ENCODE measurements at places on chromosomes 11 and 22.

- no peak for DNase-seq
Measured at GRCh38 chr11:121281698-121282097, 10.9 kb upstream of the SC5D start.

DNA sequence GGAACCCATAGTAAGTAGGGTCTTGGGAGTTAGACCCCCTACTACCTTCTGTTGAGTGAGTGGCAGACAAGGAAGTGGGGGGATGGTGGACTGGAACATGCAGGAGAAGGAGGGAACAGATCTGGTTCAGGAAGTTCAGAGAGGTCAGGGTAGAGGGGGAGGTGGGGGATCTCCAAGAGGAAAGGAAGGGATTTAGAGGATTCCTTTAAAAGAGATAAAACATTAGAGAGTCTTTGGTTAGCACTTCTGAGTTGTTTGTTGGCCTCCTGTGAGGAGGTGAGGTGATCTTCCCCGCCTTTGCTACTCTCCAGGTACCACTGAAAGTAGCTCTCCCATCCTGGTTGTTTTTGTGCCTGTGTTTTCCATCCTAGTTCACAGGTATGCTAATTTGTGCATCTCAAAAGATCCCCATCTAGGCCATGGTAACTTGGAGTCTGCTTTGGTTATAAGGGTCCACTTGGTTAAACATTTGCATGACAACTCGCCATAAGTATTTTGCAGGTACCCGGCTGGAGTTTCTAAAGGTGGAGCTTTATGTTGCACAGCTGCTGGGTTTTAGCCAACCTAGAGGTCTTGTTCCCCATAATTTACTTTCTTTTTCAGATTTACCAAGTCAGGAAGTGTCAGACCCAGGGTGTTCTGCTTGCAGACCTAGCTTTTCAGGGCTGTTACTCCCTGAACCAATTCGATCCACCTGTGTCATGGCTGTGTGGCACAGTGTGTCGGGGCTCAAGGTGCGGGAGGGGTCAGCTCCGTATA is 79.3 kb upstream of the SORL1 start:
- no peak for DNase-seq

DNA sequence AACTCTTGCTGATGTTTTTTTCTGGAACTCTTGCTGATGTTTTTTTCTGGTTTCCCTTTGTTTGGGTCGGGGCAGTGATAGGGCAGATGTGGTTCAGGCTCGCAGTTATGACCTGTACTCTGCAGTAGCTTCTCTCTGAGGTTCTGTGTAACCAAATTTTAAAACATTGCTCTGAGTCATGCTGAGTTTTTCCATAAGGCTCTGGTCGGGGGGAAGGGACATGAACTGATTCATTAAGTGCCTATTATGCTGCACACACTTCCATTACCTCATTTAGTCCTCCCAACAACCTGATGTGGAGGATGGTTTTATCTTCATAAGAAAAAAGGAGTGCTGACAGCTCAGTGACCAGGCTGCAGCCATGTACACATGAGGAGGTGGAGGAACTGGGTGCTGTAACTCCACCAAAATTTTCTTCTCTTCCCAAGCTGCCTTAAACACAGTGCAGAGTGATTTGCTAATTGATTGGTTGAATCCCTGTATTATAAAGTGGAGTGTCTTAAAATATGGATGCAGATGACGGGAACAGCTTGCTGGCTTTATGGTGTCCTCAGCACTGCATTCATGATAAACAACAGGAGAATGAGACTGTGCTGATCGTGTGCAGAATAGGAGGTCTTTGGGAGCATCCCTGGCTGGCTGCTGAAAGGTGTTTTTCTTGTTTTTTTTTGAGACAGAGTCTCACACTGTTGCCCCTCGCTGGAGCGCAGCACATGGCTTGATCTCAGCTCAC is 19.1 kb downstream of the TNRC6B start:
- DNase-seq = no peak

DNA sequence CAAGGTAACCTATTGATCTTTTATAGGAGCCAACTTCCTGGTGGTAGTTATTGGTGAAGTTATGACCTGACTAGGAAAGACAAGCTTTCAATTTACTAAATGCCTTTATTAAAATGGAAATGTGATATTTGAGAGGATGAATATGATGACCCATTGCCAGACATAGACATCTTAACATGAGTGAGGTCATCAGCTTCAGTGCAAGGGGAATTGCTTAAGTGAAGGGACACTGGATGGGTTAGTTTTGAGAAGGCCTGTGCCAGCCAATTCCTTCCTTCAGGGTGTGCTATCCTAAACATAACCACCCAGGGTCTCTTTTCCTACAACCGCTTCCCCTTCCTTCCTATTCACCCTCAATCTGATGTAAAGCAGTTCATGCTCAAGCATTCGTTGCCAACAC is 21.5 kb downstream of the NAV2 start:
- no peak for DNase-seq

- DNase-seq = no peak
Measured at GRCh38 chr22:40210818-40211217, 33.1 kb downstream of the TNRC6B start.

GRCh38 chr11:10975287-10975721 is 117.5 kb upstream of the ZBED5 start:
- DNase-seq = no peak

DNA sequence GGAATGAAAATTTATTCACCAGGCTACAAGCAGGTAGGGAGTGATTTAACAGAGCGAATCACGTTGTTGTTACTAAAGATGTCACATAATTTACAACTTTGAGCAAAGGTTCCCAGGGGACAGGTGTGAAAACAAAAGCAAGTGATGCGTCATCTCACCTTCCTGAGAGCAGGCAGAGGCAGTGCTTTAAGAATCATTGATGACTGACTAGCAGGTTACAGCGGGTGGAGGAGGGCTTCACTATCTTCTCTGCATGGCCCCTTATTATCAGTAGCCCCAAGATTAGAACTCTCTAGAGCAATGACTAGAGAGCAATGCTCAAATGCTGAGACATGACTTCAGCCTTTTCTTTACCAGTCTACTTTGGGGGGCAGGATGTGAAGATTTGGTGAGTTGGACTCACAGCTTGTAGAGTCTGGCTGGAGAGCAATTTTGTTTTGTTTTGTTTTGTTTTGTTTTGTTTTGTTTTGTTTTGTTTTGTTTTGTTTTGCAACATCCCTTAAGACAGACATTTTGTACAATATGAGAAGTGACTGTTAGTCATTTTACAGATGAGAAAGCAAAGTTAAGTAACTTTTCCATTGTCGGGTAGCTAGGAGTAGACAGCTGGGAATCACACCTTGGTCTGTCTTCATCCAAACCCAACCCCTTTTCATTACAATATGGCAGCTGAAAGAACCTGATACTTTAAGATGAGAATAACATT is 84.8 kb downstream of the SLC1A2 start:
- no peak for DNase-seq

- DNase-seq = no peak
Measured at GRCh38 chr11:125446279-125446678, 49.8 kb downstream of the FEZ1 start.

GRCh38 chr11:13207665-13208594 is 69.7 kb upstream of the BMAL1 start:
- DNase-seq = no peak

GRCh38 chr11:57547854-57548377 is 10.5 kb downstream of the SMTNL1 start:
- no peak for DNase-seq

DNA sequence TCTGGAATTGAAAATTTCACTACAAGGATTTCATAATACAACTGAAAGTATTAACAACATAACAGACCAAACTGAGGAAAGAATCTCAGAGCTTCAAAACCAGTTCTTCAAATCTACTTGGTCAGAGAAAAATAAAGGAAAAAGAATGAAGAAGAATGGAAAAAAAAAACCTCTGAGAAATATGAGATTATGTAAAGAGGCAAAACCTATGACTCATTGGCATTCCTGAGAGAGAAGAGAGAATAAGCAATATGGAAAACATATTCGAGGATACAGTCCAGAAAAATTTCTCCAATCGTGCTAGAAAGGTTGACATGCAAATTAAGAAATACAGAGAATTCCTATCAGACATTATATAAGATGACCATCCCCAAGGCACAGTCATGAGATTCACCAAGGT is 23.4 kb upstream of the GPR83 start:
- DNase-seq = no peak

DNA sequence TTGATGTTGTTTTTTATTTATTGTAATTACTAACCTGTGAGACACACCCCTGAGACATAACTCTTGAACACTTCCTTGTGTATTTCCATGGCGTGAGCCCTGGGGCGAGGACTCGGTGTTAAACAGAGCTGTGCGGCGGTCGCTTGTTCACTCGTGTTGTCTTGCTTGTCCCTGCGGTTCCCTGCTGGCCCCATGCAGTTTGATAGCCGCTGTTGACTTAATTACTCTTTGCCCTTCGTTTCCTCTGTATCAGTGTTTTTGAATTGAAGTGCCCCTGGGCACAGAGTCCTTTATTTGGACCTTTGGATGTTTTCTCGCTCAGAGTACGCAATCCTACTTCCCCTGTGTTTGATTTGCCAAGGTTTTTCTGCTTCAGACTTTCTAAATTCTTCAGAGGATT is 52.7 kb downstream of the TBC1D22A start:
- DNase-seq = no peak

DNA sequence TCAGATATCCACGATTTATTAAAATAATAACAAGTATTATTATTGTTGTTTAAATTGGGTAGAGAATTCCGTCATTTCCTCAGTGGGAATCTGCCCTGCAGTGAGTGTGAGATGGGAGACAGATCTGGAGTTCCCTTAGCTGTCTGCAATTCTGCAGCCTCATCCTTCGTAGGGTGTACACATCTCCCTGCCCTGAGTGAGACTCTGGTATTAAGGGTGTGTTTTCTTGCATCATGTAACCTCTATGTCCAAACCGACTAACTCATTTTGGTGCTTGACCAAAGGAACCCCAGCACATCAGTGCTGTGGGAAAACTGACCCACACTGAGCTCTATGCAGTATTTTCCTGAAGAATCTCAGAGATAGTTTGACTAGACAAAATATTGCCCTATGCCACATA is 157.6 kb downstream of the LDLRAD3 start:
- no peak for DNase-seq

DNA sequence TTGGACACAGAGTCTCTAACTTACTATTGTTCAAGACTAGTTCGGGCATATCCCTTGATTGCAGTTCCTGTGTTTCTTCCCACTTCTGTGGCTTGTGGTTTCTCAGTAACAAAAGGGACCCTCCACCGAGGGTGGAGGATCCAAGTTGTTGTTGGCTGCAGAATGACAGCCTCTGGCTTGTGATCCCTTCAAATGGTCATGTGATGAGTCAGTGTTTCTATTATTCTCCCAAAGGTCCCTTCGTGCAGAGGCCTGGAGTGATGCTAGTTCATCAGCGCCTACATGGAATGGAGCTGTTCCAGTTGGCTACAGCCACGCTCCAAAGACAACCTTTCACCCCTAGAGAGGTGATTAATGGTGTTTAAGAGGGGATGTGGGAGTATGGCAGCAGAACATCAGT is 2.6 kb upstream of the VWCE start:
- DNase-seq = no peak

GRCh38 chr22:43249789-43250471 is 63.0 kb upstream of the TTLL12 start:
- DNase-seq = no peak

DNA sequence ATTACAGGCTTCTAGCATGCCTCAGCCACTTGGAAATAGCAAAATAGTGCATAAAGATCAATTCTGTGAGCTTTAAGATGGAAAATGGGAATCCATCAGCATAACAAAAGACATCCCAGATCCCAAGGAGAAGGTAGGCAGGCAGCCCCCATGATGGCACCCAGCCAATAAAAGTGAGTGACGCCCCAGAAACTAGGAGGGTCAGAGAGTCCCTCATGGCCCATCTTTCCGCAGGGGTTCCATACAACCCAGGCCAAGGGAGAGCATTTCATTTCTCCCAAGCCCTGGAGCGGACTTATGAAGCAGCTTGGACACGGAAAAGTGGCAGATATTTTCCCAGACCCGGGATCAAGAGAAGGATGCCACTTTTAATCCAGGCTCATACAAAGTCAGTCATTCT is 93.3 kb downstream of the ZC3H12C start:
- DNase-seq = no peak

- DNase-seq = no peak
Measured at GRCh38 chr11:19562156-19562555, 150.5 kb upstream of the NAV2 start.

- no peak for DNase-seq
Measured at GRCh38 chr11:31804312-31805036, 6.6 kb downstream of the PAX6 start.

- no peak for DNase-seq
Measured at GRCh38 chr11:77144196-77144856, 16.3 kb downstream of the MYO7A start.

DNA sequence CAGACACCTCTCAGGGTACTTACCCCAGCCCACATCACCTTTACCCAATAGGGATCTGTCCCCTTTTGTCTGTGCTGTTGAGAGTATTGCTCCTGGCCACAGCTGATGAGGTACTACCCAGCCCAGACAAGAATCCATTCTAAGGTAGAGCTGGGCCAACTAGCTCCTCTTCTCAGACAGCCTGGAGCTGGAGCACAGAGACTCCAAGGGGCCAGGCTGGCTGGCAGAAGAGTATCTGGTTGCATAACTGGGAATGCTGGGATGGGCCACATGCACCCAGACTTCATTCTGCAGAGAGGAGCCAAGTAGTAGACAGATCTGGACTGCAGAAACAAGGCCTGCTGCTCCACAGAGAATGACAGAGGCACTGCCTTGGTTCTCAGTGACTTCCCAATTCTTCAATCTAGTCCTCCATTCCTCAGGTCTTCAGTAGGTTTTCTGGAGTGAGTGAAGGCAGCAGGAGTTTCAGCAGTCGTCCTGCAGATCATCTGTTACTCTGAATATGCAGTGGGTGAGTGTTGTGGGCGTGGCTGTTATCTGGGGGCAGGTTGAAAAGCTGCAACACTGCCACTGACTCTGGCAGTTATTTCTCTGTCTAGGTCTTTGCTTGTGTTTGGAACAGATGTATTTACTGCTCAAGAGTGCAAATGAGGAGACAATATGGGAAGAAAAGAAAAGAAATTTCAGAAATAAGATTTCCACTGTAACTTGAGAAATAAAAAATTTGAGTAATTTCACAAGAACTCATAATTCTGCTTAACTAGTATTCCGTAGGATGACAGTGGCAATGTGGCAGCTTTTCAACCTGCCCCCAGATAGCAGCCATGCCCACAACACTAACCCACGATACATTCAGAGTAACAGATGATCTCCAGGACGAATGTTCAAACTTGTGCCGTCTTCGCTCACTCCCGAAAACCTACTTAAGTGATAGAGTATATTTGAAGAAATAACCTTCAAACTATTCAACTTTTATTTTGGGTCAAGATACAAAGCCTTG is 34.9 kb downstream of the MAPK1 start:
- DNase-seq = no peak

- peak; percentile 75 for DNase-seq
Measured at GRCh38 chr22:30754971-30755758, 60.5 kb downstream of the OSBP2 start.

DNA sequence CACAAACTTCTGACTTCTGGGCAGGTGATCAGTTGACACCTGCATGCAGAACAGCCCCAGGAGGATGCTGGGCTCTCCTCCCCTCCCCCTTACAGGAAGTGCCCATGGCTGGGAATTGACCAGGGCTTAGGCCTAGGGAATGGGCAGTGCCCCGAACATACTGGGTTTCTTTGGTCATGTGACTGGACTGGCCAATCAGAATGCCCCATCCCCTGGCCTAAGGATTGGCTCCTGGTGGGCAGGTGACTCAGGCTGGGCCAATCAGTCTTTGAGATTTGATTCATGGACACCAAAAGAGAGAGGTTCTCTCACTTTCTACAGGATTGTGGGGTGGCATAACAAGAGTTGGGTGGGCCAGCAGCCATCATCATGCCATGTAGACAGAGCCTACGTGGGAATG is 37.1 kb downstream of the MCM5 start:
- peak; percentile 54 for DNase-seq

GRCh38 chr11:42709216-42709615 is 602.6 kb upstream of the API5 start:
- no peak for DNase-seq
